ENCODE measurements at places on chromosomes 12 and 14.

DNA sequence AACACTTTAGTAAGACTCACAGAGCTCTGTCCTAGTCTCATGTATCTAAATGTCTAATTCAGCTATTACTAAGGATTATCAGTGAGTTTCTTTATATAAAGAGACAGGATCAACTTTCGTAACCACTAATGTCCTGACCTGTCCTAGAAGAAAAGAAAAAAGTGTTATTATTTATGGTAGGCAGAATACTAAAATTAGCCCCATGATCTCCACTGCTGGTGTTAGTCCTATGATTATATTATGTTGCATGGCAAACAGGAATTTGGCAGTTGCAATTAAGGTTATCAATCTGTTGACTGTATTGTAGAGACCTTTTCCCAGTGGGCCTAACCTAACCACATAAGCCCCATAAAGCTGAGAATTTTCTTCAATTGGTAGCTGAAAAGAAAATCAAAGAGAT is 132.9 kb upstream of the DIO2 start:
- no peak for DNase-seq

DNA sequence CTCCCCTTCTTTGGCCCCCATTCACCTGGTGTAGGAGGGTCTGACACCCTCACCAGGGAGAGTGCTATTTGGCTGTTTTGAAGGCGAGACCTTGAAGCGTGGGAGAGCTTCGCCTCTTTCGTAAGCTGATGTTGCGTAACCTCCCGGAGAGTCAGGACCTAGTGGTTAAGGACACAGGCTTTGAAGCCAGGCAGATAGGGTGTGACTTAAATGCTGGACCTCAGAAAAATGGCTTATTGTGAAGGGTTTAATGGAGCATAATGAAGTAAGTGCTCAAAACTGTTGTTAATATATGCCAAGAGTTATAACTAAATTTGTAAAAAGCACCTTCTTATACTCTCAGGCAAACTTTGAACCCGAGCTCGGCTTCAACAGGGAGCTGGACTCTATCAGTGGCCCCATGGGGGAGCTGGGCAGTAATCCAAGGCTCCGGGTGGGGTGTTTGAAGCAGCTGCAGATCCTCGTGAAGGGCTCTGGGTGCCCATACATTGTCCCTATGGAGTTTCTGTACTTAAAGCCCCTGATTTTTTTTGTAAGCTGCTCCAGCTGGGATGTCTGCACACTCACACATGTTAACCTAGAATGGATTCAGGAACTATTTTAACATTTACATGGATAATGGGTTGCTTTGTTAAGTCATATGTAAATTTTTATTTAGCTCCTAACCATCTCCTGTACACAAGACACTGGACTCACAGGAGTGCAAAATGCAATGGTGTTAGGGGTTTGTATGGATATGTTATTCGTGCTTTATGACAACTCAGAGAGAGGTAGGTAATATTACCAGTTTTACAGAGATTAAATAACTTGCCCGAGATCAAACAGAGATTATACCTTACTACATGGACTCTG is 26.0 kb downstream of the PPFIBP1 start:
- DNase-seq: no peak

DNA sequence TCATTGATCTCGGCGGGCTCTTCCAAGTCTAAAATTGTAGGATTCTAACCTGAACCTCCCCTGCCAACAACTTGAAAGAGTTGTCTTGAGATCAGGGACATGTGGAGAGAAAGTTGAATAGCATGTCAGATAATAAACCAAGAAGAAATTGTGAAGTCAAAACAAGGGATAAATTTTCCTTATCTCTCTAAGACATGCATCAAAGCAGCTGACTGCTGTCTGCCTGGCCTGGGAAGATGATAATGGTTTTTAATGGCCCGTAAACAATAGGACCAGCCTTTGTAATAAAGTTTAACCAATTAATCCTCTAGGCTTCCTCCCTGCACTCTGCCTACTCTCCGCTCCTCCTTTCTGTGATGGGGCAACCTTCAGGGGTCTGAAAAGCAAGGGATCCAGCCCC is 67.9 kb downstream of the DPF3 start:
- no peak for DNase-seq

- no peak for DNase-seq
These were observed 171.2 kb downstream of the FLRT2 start for GRCh38 chr14:85701116-85701515.

GRCh38 chr12:103571286-103571685 is 15.8 kb upstream of the STAB2 start:
- DNase-seq: no peak

DNA sequence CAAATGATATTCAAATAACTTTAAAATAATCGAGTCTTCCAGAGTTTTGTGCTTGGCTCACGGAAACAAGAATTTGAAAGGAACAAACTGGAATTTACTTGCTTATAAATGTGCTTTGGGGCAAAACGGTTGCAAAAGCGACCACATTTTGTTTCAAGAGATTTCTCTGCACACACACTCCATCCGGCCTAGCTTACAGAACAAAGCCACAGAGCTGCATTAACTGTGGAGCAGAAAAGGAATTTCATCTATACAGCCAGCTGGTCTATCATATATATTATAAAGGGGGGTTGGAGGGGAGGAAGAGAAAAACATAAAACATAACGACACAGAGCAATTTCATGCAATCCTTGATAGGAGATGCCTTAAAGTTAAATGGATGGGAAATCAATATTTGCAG is 153.0 kb downstream of the MYRFL start:
- DNase-seq: no peak

DNA sequence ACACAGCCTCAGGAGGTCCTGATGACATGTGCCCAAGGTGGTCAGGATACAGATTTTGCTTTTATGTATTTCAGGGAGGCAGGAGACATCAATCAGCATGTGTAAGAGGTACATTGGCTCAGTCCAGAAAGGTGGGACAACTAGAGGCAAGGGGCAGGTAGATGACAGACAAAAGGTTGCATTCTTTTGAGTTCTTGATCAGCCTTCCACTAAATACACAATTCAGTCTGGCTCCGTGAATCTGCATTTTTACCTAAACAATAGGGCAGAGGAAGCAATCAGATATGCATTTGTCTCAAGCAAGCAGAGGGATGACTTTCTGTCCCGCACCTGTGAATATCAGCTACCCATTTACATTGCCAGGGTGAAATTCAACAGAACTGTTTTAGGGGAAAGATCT is 178.6 kb downstream of the KSR2 start:
- DNase-seq: no peak

GRCh38 chr14:71753976-71754375 is 178.3 kb upstream of the RGS6 start:
- DNase-seq: no peak

DNA sequence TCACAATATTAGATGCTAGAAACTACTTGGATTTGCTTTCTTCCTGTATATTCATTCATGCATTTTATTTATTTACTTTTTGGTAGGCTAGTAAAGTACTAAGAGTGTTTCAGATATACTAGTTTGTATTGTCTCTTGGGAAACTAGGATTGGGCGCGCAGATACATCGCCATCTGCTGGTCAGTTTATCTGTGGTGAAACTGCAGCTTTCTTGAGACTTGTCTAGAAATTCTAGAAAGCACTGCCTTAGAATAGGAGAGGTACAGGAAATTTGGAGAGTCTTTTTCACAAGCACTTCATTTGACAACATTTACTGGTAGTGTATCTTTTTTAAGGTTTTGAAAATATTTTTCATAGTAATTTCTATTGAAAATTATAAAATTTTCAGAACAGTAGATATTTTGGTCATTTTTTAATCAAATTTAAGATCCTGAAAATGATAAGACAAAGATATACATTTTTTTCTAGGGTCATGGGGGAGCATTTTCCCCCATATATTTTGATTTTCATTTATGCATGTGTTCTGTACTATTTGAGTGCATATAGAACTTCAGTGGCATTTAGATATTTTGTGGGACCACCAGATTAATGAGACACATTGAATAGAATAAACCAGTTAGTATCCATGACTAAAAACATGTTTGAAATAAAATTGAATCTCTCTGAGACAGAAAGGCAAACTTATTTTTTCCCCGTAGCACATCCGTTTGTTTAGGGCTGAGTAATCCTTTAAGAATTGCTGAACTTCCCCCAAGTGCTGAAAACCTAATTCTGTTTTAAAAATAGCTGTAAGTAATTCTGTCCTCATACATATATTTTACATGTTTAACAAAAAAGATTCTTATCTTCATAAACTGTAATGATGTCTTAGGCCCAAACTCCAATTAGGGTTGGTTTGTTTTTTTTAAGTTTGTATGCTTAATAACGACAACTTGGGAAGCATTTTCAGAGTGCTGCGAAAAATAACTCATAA is 44.5 kb downstream of the SLC38A6 start:
- DNase-seq: peak; percentile 25

- DNase-seq: no peak
These were observed 120.3 kb downstream of the VRK1 start for GRCh38 chr14:96917442-96917963.

DNA sequence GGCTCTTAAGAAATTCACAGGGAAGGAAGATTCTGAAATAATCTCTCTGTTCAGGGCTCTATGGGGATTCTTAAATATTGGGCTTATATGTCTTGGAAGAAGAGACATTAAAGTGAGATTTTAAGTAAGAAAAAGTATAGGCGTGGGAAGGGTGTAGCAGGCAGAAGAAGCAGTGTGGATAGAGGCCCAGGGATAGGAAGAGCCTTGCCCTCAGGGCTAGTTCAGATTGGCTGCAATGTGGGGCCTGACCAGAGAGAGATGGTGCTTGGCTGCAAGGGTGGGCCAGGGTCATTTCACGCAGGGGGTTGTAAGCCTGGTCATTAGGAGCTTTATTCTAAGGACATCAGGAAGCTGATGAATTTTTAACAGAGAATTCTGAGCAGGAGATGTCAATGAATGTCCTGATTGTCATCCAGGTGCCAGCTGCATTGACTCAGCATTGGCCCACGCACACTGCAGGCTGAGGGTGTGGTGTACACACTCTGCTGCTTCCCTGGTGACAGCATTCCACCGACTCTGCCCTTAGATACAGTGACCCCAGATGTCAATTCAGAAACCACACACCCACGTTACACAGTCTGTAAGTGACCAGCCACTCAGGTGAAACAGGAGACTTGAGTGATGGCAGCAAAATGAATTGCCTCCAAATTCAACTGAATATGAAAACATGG is 582.5 kb downstream of the NRXN3 start:
- DNase-seq: no peak

DNA sequence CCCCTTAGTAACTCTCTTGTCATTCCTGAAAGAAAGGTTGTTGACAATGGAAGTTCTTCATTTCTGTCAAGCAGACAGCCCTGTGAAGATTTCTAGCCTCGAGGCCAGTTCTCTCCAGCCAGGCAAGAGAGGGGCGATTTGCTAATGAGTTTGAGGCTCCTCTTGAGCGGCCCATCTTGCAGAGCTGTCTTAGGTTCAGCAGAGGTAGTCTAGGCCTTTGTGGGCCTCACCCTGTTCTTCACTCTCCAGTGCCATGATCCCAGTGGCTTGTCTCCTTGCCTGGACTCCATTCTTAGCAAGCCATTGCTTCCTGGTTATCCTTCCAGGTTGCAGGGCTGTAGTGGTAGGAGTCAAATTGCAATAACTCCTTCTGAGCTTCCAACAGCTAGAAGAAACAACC is 9.7 kb downstream of the TPH2 start:
- no peak for DNase-seq

DNA sequence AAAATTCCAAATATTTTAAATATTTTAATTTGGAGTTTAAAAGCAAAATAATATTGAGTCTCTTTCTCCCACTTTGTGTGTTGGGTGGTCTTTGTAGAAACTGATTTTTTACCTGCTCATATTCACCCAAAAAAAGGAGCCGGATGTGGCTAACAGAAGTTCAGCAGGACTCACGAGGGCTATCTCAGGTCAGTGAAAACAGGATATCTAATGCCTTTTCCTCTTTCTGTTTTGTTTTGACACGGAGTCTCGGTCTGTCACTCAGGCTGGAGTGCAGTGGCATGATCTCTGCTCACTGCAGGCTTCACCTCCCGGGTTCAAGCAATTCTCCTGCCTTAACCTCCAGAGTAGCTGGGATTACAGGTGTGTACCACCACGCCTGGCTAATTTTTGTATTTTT is 30.8 kb downstream of the COA8 start:
- no peak for DNase-seq

Measured in activated CD8-positive, alpha-beta memory T cell treated with anti-CD3 and anti-CD28 coated beads for 4 hours (primary cell).